Occipital lobe (tissue), 3 donors: ENCODE measurements at places on chromosomes 11 and 22.
A peak's percentile ranks its signal among the peaks of the same experiment; 100 is the strongest.

DNA sequence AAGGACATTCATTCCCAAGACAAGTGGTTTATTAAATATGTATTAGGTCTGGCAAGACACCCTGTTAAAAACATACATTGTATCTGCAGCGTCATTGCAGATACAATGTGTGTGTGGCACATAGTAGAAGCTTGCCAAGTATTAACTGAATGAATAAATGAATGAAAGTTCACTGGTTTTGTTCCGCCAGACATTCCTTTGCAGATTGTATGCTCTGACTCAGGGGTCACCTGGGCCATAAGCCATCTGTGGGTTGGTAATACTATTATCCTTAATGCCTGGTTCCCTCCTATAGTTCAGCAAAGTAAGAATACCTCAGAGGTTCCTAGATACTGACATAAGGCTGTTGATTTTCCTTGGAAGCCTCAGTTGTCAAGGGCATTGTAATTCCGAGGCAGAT lies 377.3 kb upstream of the CCDC90B start:
- no peak for DNase-seq

DNA sequence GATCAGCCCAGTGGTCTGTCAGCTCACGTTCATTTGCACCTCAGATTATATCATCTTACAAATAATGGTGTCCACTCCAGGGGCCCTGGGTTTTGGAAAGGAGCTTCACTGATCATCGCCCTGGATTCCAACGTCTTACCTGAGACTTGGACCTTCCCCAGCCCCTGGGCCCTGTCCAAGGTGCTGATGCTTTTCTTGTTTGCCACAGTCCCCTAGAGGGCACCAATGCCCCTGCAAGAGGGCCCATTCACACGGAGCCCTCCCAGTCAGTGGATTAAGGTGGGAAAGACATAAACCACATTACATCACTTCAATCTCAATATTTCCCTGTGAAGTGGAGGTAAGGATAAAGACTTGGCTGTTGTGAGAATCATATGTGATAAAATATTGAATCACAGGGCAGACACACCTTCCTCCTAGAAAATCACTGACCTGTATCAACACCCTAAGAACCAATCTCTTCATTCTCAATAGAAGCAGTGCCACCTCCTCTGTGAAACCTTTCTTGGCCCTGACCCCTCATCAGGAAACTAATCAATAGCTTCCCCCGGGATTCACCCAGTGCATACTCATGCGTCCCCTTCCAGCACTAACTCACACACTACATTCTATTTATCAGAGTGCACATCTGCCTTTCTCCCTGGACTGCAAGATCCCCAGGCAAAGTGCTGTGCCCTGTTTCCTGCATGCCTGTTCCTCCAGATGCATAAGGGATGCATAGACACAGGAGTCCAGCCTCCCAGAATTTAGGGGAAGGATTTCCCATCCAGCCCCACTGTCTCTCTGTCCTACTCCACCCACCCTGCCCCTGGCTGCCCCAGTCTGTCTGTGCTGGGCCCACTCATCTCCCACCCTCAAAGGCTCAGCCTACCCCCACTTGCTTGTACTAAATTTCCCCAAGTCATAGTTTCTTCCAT lies 167.0 kb downstream of the BUD13 start:
- no peak for DNase-seq

GRCh38 chr11:67265633-67266448 lies 432 bp upstream of the GRK2 start:
- peak; percentile 36 for DNase-seq

- DNase-seq = peak; percentile 19
These were observed 697 bp upstream of the PAFAH1B2 start for GRCh38 chr11:117143390-117143789.

GRCh38 chr11:82229341-82229740 lies 504.3 kb downstream of the FAM181B start:
- DNase-seq = no peak

DNA sequence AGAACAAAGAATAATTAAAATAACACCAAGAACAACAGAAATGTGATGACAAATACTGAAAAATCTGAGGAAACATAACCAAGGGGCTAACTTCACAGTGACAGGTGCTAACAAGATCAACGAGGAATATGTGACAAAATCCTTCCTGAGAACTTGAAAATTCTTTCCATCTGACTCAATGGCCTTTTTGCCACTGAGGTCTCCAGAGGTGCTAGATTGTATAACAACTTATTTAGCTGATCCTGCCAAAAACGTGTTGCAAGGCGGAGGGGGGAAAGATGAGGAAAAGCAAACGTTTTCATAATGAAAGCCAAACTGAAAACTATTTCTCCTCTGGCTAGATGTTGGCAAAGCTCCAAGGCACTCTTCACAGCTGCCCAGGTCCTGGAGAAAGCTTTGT lies 364.5 kb downstream of the NTM start:
- DNase-seq = no peak

GRCh38 chr22:36424901-36425579 lies 37.3 kb upstream of the MYH9 start:
- DNase-seq = no peak

DNA sequence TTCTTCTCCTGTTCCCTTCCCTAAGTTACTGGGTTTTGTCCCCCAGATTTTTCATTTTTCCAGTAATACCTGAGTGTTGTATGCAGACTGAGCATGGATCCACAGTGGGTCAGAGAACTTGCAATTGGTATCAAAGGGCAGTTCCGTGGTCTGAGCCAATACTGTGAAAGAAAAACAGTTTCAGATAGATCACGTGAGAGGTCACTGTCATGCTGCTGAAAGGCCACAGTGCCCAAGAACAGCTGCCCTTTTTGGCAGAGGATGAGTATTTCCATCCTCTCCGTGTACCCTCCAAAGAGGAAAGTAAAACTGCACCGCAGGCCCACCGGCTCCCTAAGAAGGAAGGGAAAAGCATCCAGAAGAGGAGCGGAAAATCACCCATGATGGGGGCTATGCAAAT lies 73.0 kb upstream of the TBCEL start:
- no peak for DNase-seq

DNA sequence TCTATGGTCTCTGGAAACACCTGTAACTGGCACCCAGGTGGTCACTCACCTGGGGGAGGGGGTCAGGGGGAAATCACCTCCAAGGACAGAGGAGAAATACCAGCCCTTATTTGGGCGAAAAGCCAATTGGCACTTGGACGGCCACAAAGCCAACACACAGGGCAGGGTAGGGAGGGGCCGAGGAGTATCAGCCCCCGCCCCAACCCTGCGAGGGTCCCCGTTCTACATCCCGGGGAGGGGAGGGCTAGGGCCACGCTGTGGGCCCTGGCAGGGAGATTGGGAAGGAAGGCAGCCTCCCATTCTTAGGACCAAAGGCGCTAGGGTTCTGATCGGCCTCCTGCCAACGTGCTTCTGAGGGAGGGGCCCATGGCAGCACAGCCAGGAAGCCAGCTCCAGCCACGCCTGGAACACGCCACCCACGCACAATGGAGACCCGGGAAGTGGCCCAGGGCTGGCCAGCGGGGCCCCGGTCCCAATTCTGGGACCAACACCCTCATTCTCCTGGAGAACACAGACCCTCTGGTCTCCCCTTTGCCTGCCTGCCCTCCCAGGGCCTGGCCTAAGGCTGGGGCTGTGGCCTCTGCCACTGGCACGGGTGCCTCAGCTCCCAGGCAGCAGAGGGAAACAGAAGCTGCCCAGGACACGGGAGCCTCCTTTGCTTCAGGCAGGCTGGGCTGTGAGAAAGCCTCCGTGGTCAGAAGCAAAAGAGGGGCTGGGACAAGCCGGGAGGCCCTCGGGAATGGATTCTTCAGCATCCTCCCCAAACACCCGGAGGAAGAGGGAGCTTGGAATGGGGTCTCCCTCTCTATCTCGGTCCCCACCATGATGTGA lies 7.4 kb downstream of the CBX6 start:
- no peak for DNase-seq

DNA sequence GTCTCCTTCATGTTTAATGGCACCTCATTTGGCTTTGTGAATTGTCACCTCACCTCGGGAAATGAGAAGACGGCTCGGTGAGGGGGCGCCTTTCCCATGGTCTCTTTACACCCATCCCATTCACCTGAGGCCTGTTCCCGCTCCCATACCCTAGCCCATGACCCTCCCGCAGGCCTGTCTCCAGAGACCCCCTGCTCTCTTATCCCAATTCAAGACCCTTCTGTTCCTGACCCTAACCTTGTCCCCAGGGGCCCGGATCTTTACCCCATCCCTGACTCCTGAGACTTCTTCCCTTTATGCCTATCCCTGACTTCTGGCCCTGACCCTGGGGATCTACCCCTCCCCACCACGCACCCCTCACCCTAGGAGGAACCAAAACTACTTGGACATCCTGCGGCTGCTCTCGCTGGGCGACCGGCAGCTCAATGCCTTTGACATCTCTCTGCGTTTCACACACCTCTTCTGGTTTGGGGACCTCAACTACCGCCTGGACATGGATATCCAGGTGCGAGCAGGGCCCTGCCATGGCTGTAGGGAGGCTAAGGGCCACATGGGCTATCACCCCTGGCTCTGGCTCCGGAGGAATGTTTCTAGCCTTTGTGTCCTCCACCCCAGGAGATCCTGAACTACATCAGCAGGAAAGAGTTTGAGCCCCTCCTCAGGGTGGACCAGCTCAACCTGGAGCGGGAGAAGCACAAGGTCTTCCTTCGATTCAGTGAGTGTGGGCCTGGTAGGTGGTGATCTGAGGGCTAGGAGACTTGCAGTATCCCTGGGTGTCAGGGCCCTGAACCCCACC lies 7.9 kb downstream of the INPPL1 start:
- DNase-seq = no peak

DNA sequence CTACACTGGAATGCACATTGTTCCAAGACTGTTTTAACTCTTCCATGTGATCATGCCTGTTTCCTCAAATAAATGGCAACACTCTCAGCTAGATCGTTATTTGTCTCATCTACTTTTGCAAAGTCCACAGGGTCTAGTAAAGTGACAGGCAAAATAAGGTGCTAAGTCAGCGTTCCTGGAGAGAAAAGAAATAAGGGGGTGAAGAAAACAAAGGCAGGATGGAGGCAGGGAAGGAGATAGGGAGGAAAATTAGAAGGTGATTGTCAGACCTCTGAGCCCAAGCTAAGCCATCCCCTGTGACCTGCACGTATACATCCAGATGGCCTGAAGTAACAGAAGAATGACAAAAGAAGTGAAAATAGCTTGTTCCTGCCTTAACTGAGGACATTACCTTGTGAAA lies 132.1 kb downstream of the RAB38 start:
- DNase-seq = no peak

GRCh38 chr22:20646906-20647305 lies 127.0 kb upstream of the SERPIND1 start:
- DNase-seq = no peak

DNA sequence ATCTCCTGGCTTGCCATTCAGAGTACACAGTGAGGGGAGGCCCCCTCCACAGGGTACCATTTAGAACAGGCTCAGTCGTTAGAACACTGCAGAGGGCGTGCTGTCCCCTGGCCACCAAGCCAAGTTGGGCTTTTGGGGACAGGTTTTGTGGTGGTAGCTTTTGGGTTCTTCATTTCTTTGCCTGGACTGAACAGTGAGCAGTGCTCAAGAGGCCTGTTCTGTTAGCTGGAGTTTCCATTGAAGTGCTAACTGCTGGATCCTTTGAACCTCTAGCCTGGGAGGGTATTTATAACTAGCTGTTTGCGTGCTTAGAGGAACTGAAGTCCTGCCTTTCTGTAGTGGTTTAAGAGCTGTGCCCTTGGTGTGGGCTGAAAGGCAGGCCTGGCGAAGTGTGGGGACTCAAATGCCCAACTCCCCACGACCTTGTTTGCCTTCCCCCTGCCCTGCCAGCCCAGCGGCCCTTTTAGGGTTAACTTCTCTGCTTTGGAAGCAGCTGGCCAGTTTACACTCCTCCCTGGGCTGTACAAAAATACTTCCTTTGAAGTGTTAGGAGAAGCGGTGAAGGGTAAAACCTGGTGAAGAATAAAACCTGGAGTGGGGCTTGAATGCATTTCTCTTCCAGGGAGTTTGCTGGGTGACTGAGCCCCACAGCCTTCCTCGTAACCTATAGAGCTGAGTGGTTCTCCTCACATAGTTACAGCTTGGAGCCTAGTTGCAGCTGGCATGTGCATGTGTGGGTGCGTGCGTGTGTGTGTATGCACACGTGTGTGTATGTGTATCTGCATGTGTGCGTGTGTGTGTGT lies 34.6 kb downstream of the ZNRF3 start:
- peak; percentile 54 for DNase-seq

DNA sequence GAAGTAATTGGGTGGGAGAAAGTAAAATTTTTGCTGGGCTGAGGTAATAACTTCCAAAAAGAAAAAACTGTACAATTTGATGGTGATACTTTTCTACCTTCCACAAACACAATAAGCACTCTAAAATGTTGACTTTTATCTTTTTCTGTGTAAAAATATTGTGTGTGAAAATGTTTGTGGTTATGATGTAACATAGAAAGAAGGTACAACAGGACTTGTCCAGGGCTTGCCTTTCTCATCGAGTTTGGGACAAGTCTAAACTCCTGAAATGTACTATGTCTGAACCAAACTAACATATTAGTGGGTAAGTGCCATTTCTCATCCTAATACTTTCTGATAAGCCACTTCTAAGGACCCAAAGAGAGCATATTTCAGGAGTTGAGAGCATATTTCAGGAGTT lies 174.2 kb upstream of the PDGFD start:
- no peak for DNase-seq

- no peak for DNase-seq
These were observed 1.3 kb upstream of the FOLR1 start for GRCh38 chr11:72190631-72191071.

DNA sequence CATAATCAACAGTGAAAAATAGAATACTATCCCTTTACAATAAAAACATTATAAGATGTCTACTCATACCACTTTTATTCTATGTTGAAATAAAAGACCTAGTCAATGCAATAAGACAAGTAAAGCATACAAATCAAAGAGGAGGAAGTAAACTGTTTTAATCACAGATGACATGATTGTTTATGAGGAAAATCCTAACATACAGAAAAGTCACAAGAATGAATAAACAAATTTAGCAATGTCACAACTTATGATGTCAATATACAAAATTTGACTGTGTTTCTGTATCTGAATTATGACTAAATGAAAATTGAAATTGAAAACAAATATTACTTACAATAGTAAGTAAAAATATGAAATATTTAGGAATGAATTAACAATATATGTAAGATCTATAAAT lies 221.9 kb upstream of the GRIA4 start:
- DNase-seq = no peak

- no peak for DNase-seq
These were observed 1035.3 kb downstream of the NTM start for GRCh38 chr11:132405728-132406127.

DNA sequence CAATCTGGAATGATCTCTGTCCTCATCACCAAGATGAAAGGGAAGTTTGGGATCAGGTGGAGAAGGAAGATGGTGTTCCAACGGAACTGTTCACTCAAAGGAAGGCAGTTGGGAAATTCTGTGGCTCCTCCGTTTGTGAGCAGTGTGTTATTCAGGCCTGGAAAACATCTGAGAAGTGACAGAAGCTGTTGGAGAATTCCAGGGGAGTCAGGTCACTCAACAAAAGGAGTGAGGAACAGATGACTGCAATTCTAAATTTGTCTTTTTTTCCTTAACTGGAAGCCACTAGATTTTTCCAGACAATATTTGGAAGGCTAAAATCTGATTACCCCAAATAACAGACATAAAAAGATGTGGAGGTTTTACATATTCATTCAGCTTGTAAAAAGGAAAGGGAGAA lies 107.8 kb downstream of the CD44 start:
- no peak for DNase-seq

GRCh38 chr22:41762980-41763779 lies 37.3 kb upstream of the CCDC134 start:
- DNase-seq = no peak
